ENCODE measurements at places on chromosomes 1 and 21.

GRCh38 chr1:89557445-89557825 is 32.8 kb downstream of the LRRC8B start:
- no peak for ATAC-seq

DNA sequence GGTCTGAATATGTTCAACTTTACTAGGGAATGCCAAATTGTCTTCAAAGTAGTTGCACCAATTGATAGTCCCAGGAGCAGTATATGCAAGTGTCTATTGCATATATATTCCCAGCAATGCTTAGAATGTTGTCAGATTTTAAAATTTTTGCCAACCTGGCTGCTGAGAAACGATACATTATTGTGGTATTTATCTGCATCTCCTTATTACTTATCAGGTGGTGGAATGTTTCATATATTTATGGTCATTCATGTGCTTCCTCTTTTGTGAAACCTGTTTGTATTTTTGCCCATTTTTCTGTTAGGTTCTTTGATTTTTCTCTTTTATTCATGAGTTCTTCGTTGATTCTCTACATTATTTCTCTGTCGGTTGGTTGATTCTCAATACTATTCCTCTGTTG is 39.5 kb downstream of the COLGALT2 start:
- ATAC-seq: no peak

- no peak for ATAC-seq
Measured at GRCh38 chr1:50421768-50422674, 1.2 kb downstream of the DMRTA2 start.

GRCh38 chr1:42006093-42006492 is 87.4 kb upstream of the HIVEP3 start:
- ATAC-seq: no peak

GRCh38 chr21:34335316-34335715 is 28.5 kb upstream of the KCNE2 start:
- peak; percentile 51 for ATAC-seq

DNA sequence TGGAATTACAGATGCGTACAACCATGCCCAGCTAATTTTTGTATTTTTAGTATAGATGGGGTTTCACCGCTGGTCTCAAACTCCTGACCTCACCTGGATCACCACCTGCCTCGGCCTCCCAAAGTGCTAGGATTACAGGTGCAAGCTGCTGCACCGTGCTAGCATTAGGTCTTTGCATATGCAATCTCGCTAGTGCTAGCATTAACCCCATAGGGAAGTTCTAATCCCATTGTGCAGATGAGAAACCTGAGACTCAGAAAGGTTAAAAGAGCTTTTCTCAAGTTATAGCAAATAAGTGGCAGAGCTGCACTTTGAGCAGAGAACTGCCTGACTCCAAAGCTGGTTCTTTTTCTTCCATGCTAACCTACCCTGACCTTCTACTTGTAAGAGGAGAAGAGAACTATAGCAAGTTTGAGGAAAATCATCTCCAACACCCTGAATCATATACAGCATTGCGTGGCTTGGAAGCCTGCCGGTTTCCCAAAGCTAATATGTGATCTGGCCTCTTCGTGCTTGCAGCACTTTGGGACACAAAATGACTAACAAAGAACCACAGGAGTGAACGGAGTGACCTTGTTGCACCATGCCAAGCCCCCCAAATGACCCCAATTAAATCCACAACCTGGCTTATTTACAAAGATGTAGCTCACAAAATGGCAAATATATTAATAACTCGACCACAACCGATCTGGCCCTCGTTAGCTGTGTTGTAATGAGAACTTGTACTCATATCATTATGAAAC is 185.1 kb downstream of the TM2D1 start:
- ATAC-seq: no peak

DNA sequence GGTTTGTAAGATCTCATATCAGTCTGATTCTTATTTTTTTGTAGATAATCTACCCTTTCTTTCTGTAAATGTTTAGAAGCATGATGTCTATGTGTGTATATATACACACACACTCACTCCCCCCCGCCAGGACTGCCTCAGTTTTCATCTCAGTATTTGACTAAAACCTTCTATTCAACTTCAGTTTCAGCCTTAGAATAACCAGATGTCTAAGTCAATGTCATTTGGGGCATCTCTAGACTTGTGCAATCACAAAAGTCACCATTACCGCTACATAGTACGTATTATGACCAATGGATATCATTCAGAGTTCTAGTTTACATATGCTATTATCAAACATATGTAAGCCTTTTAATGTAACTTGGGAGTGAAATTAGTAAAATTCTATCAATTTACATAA is 53.3 kb upstream of the BOLA1 start:
- ATAC-seq: no peak

DNA sequence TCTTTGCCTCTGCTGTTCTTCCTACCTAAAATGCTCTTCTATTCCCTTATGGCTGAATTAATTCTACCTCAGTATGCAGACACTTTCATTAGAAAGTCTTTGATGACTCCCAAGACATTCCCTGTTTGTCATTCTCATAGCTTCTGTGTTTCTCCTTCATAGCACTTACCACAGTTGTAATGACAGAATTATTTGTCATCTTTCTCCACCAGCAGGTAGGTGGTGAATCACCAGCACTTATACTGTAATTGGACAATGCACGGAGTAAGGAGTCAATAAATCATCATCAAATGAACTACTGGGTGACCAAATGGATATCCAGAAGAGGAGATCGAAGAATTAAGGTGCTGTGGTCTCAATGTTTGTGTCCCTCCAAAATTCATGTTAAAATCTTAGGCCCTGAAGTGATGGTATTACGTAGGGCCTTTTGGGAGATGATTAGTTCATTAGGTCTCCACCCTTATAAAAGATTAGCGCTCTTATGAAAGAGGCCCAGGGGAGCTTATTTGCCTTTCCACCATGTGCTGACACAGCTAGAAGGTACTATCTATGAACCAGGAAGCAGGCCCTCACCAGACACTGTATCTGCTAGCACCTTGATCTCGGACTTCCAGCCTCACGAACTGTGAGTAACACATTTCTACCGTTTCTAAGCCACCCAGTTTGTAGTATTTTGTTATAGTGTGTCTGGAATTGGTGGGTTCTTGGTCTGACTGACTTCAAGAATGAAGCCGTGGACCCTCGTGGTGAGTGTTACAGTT is 2.4 kb upstream of the CCT8 start:
- no peak for ATAC-seq

DNA sequence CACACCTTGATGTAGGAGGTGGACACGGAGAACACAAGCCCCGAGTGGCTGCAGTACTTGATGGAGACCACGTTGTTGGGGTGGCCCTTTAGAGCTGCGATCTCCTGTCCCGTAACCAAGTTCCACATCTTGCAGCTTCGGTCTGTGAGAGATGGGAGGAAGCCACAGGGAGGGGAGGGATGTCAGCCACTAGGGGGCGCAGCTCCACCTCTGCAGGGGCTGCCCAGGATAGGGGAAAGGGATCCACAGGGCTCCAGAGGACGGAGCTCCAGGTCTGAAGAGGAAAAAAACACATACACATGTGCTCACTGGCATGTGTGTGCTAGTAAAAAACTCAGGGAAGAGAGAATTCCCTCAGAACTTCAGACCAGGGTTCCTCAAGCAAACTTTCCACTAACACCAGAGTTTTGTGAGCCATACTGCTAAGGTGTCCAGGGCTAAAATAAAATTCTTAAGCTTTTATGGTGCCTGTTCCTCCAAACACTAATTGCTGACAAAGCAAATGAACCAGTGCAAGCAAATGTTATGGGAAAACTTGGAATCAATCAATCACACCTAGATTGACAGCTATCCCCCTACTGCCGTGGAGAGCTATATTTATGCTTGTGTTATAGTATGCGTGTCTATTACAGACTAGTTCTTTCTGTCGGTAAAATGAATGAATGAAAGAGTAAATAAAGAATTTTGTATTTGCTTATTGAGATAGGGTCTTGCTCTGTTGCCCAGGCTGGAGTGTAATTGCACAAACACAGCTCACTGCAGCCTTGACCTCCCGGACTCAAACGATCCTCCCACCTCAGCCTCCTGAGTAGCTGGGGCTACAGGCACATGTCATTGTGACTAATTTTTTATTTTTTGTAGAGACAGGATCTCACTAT is 43.7 kb downstream of the KIF21B start:
- ATAC-seq: peak; percentile 55

DNA sequence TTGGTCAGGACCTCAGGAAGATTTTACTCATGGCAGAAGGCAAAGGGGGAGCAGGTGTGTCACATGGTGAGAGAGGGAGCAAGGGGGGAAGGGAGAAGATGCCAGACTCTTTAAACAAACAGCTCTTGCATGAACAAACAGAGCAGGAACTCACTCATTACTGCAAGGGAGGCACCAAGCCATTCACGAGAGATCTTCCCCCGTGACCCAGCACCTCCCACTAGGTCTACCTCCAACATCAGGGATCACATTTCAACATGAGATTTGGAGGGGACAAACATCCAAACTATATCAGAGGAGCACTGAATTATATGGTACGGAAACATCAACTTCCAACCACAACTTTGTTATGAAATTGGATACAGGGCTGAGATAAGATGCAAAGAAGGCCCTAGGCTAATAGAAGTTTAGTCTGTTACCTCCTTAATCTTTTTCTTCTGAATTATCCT is 164.9 kb downstream of the ST6GALNAC3 start:
- ATAC-seq: no peak

GRCh38 chr1:36920371-36920770 is 113.9 kb downstream of the GRIK3 start:
- ATAC-seq: no peak

GRCh38 chr21:35035116-35035515 is 14.0 kb downstream of the RUNX1 start:
- no peak for ATAC-seq

DNA sequence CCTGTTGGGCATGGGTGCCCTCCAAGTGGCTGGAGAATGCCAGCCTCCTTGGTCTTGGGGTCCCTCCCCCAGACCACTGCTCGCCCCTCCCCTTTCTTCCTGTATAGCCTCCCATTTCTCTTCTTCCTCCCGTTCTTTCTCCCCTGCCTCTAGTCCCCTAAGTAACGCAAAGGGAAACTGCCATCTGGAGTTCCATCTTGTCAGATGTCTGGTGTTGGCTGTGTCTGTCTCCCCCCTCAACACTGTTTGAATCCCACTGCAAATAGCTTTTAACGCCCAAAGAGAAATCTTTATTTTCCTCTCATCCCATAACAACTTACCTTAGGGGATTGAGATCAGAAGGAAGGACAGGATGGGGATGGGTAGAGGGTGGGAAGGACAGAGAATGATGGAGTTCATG is 55.3 kb upstream of the CSF3R start:
- no peak for ATAC-seq

DNA sequence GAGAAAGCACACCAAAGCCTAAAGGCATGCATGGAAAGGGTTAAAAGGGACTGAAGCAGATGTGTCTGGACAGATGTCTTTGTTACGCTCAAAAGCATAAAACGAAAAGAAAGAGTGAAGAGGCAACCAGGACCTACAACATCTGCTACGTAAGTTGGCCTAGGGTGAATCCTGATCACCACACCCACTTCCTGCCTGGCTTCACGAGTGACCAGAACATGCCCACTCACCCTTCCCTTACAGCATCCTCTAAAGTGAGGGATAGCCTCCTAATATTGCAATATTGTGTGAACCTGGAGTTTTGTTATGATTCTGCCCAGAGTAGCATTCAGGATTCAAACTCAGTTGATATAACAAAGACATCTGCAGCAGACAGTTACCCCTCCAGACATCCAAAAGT is 10.6 kb upstream of the OLIG2 start:
- no peak for ATAC-seq

DNA sequence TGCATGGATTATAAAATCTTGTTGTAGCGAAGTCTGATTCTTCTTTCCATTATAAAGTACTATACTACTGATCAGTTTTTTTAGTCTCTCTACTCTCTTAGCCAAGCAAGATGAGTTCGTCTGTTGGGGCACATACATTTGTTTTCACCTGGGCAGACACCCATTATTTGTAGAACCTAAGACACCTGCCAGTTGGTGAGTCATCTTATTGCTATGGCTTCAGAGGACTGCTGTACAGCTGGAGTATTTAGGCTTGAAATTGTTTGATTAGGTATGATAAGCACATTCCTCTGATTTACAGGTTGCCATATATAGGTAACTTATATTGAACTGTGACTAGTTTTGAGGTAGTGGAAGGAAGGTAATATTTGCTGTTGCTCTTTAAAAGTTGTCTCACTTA is 17.2 kb downstream of the RBM15 start:
- ATAC-seq: no peak

DNA sequence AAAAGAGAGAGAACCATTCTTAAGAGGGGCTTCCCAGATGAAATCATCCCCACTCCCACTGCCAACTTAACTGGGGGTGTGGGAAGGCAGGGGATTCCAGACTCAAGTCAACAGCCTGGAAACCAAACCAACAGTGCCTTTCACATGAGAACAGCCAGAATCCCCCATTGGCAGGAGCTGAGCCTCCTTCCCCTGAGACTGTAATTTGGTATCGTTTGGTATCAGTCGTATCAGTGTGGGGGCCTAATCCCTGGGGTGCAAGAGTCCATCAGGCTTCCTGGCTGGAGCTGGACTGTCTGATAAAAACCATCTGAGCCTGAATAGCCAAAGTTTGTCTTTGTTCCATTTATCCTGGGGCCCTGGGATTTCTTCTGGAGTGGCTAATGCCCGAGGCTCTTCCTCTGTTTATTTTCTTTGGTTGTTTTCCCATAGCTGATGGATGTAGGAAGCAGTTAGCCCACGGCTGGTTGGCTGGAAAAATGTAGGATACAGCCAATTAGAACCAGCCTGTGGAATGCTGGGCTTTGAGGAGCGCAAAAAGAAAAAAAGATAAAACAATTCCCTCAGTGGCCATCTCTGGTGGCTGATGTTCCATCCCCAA is 84.6 kb downstream of the LAMC2 start:
- ATAC-seq: peak; percentile 54

DNA sequence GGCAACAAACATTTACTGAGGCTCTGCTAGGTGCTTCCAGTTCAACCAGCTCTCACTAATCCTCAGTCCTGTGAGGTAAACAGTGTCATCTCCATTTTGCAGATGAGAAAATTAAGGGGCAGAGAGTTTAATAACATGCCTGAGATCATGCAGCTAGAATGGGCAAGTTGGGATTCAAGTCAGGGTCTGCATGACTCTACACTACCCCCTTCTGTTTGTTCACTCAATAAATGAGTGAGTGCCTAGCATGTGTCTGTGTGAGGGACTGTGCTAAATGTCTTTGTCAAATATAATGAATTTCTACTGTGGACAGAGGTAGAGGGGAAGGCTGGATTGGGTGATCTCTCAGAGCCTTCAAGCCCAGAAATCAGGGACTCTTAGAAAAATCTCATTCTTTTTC is 4.5 kb downstream of the PEF1 start:
- ATAC-seq: no peak

Measured in SK-N-SH treated with all-trans-retinoic acid at 6 μM for 48 hours (cell line).